ENCODE measurements at places on chromosomes 6 and 20.

DNA sequence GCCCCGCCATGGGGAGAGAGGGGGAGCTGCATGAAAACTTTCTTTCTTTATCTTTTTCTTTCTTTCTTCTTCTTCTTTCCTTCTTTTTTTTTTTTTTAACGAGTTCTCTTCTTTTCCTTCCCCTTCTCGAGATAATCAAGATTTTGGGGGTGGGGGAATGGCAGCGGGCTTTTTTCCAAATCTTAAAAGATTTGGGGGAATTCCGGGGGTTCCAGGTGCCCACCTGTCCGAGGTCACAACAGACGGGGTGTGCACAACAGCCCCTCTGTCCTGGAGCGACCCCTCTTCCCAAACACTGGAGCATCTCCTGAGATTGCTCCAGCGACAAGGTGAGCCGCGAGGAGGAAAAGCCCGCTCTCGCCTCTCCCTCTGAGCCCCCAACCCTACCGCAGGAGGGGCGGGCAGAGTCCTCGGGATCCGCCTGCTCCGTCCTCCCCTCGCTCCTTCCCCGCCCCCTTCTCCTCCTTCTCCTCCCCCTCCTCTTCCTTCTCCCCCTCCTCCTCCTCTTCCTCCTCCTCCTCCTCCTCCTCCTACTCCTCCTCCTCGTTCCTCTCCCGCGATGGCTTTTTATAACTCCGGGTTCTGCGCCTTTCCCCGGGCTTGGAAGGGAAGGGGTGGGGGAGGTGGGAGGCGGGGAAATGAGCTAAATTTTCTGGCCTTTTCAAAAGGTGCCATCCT, 689 bp upstream of the KCNB1 start:
- DNase-seq: no peak

- DNase-seq: no peak
These were observed 42.3 kb downstream of the HBS1L start for GRCh38 chr6:135012349-135012748.

- no peak for DNase-seq
These were observed 279.3 kb upstream of the TCF21 start for GRCh38 chr6:133609415-133610226.

DNA sequence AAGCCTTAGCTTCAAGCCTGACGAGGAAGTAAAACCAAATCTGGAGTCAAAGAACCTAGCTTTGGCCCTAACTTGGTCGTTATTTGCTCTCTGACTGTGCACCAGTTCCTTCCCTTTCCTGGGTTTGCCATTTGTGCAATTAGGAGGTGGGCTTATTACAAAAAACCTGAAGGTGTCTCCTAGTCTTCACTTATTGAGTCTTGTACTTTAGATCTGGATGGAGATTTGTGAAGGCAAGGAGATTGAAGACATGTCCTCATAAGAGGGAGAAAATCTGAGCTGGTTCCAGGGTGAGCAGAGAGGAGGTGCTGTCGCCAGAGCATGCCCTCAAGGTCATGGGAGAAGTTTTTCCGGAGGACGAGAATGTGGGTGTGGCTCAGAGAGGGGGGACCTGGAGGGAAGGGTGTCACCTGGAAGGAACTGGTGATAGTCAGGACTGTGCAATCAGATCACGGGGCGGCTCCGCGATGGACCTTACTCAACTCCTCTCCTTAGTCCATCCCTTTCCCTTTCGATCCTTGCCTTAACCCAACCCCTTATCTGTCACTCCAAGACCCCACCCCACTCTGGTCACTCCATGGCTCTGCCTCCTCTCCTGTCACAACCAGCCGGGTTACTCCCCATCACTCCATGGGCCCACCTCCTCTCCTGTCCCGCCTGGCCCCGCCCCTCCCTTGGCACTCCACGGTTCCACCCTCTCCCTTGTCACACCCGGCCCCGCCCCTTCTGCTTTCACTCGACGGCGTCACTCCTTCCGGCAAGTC, 588 bp upstream of the ACSS2 start:
- no peak for DNase-seq

GRCh38 chr20:50898475-50898874, 32.8 kb downstream of the ADNP start:
- no peak for DNase-seq

GRCh38 chr20:7540923-7541322, 399.3 kb downstream of the HAO1 start:
- no peak for DNase-seq

DNA sequence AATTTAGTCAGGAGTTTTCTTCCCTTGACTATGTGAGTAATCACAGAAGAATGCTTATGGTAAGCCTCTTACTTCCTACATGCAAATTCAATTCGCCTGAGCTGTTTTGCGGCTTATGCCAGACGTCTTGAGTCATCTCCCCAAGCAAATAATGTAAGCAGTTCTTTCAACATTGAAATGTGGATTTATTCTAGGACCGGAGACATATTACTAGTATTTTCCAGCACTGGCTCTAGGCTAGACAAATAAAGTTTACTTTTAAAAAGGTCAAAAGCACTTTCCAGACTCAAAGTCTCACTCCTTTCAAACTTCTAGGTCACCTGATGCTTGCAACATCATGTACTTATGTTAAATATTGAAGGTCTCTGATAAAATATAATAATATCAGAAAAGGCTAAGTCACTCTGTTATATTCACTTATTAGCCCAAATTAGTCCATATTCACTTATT, 38.1 kb upstream of the NOX3 start:
- no peak for DNase-seq

DNA sequence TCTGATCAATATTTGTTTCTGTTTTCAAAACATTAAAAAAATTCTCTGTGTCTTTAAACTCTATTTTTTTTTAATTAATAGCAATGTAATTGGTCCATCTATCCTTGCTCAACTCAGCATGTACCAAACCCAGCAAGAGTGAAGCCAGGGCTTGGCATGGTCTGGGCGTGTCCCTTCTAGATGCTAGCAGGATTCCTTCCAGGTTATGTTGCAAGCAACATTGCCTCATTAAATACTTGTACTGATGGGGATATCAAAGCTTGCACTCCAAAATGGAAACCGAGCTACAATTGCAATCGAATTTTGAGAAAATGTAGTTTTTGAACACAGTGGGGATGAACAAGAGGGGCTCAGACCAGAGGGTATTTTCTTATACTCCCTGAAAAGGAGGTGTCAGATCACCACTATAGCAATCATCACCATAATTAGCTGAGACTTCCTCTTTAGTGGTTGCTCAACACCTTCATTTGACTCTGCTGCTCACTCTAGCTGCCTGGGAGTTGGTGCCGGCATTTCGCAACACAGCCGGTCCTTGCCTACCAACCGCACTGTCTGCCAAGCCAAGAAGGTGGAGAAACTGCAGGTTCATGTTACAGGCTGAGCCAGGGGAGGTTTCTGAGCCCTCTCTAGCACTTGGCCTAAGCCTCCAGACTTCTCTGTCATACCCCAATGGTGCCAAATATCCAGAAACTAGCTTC, 67.8 kb upstream of the RALGAPA2 start:
- no peak for DNase-seq

DNA sequence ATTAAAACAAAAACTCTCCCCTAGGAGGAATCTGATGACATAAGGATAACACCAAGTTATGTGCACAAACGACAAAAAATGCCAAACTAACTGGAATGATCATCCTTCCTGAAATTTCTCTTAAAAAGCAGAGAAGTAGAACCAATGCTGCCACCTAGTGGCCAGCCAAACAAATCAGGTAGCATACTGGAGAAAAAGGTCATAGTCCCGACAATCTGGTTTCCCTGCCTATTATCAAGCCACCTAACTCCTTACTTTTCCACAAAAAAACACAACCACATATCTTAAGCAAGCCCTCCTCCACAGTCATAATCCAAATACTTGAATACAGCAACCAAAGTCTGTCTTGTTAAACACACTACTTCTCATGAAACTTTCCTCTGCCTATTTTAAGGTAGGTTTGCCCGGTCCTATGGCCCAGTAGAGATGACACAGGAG, 5.3 kb downstream of the OARD1 start:
- DNase-seq: peak; percentile 83

GRCh38 chr20:63003546-63003945, 3.2 kb downstream of the BHLHE23 start:
- DNase-seq: no peak

DNA sequence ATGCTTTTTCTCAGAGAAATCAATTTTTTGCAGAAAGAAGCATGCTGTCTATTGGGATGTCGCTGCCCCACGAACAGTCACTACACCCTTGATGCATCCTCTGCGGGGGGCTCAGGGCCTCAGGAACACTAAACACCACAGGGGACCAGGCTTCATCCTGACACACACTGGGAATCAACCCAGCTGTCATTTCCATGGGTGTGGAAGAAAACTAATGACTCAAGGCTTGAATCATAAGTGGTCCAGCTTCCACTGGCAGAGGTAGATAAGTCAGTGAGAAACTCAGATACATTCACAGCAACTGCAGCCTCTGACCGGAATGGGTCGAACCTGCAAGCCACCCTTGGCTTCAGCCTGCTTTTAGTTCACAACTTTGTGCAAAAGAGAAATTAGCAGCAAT, 81.3 kb upstream of the SPTLC3 start:
- no peak for DNase-seq

DNA sequence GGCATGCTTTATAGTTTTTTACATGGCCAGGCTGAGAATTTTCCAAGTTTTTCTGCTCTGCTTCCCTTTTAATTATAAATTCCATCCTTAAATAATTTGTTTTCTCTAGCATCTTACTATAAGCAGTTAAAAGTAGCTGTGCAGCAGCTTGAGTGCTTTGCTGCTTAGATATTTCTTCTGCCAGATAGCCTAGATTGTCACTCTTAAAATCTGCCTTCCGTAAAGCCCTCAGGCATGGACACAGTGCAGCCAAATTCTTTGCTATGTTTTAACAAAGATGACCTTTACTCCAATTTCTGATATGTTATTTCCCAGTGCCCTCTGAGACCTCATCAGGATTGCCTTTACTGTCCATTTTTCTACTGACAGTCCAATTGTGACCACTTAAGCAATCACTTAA, 92.6 kb upstream of the SGK1 start:
- DNase-seq: no peak

- no peak for DNase-seq
These were observed 48.1 kb upstream of the CTAGE9 start for GRCh38 chr6:131758920-131759319.

DNA sequence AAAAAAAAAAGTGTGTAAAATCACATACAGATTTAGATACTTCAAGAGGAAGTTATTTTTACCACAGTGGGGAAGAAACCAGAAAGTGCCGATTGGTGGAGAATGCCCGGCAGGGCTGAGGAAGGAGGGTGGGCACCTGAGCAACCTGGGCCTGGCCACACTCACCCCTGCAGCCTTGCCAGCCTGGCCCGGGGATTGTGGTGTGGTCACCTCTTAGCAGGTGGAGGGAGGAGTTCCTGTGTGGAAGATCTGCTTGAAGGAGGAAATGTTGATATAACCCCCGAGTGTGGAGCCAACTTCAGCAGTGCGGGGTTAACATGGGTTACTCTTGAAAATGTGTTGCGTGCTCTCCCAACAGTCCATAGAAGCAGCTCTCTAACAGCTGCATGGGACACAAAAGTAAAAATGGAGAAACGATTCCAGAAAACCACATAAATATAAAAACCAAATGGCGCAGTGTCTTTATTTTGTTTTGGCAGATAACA, 14.7 kb downstream of the UST start:
- DNase-seq: peak; percentile 21

DNA sequence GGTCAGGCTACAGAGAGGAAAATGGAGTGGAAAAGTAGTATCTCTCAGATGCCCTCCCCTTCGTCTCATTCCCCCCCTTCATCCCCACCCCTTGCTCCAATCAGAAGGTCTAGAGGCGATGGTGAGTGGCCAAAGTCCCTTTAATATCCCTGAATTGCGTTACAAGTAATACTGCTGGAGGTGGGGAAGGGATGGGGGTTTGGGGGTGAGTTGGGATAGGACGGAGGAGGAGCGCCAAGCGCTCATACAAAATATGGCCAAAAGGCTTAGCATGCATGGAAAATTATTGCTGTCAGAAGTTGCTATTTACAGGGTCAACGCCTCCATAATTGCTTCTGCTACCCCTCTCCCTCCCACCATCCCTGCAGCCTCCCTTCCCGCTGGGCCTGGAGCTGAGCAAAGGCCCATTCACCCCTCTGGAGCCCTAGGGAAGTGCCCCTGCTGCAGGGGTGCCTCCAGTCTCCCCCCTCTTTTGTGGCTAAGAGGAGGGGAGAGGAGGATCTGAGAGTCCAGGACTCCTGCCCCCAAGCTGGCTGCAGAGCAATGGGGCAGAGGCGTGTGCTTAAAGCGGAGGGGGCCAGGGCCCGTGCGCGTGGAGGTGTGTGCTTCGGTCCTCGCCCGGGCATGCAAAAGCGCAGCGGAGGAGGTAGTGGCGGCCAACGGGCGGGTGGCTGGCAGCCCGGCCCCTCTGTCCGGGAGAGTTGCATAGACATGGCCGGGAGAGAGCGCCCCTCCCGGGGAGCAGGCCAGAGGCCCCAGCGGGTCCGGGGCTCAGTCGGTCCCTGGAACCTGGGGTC, 8.7 kb upstream of the SRXN1 start:
- DNase-seq: no peak

- DNase-seq: no peak
These were observed 290.2 kb downstream of the BTBD3 start for GRCh38 chr20:12207875-12208274.

- no peak for DNase-seq
These were observed 142.8 kb upstream of the PTPRK start for GRCh38 chr6:128663238-128663637.

DNA sequence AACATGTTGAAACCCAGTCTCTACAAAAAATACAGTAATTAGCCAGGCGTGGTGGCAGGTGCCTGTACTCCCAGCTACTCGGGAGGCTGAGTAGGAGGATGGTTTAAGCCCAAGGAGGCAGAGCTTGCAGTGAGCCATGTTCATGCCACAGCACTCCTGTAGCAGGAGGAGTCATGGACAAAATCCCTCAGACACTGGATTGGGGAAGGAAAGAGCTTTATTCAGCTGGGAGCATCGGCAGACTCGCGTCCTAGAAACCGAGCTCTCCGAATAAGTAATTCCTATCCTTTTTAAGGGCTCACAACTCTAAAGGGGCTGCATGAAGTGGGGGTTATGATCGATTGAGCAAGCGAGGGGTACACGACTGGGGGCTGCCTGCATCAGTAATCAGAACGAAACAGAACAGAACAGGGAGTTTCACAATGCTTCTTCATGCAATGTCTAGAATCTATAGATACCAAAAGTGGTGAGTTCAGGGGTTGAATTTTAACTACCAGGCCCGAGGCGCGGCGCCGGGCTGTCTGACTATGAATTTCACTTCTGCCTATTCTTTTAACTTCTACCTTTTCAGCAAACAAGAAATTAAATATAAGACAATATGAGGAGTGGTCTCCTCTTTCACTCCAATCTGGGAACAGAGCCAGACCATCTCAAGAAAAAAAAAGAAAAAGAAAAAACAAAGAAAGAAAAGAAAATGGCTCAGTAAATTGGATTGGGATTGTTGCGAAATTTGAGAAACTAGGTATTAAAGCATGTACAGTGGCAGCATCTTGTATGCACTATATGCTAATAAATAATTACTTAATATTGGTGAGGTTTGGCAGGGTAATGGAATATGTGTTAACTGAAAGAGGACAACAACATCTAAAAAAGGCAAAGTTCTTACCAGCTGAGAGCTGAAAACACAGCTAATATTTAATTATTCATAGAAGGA, 23.6 kb downstream of the HMGN4 start:
- DNase-seq: no peak

DNA sequence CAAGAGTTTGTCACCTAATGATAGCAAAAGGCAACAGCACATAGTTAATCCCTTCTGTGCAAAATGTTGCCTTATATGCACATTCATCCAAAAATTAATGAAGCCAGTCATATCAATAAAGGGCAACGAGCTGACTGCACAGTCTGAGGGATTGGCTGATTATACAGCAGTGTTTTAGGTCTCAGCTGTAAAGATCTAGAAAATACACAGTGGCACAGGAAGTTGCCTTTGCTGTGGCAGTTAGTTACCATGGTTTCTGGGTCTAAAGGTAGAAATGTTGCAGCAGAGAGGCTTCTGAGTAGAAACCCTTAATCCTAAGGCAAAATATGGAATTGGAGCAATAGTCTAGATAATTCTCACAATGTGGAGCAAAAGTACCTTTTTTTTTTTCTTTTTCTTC, 89.7 kb downstream of the SMPDL3A start:
- DNase-seq: no peak

Measured in CD4-positive, alpha-beta T cell treated with Interleukin-17A for 4 hours (primary cell).